ENCODE measurements at places on chromosomes 3 and 15.

DNA sequence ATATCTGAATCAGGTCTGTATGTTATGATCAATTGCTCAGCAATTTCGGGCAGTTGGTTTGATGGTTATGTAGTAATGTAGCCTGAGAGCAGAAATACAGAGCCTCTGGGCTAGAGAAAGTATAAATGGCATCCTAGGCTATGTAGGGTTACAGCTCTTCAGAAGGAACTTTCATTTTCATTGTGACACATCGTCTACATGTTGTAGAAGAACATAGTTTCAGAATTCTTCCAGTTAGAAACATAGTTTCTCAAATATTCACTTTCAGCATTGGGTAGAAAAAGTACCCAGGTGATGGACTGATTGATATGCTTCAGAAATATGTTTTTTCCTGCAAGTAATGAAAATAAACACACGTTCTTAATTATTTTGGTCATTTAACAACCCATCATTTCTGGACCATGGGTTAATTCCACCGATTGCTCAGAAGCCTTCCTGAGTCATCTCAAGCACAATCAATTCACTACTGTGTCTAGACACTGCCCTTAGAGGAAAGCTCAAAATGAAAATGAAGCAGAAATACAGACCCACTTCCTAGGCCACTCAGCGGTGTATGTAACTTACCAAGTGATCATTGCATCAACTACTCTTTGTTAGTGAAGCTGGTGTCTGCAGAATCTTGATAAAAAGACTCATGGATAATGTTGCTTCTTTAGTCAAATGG, 88.8 kb upstream of the TSEN2 start:
- peak; percentile 26 for DNase-seq

DNA sequence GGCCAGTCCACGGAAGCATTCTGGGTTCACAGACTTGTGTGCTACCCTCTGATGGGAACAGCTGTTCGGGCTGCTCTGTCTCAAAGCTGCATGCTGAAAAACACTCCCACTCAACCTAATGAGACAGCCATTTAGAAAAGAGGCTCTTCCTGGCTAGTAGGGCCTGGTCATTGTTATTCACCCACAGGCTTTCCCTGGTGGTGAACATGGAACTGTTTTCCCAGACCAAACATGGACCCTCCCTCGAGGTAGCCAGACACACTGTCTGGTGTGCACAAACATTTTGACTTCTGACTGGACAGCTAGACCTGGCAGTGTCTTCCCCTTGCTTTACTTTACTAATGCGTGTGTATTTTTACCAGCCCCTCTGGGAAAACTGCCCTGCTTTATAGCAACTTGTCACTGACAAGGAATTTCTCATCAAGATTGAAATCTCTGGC, 39.0 kb downstream of the MECOM start:
- no peak for DNase-seq

GRCh38 chr3:46979958-46980497, 562 bp downstream of the NBEAL2 start:
- no peak for DNase-seq

DNA sequence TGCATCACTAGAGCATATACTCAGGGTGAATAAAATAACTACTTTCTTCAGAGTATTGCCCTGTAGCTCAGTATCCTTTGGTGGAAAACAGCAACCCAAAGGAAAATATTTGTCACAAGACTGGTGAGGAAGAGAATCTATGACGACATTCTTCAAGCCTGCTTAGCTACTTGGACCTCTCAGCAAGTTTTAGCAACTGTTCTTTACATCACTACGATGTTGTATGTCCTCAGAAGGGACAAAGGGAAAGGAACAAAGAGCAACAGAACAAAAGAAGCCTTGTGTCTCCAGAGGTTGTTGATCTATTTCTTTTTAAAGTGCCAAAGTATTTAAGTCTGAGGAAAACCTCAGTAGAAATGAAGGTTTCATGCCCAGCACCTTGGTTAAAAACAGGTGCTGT, 746.7 kb downstream of the NAALADL2 start:
- no peak for DNase-seq

- DNase-seq = no peak
Measured at GRCh38 chr3:124686028-124686670, 44.1 kb upstream of the UMPS start.

DNA sequence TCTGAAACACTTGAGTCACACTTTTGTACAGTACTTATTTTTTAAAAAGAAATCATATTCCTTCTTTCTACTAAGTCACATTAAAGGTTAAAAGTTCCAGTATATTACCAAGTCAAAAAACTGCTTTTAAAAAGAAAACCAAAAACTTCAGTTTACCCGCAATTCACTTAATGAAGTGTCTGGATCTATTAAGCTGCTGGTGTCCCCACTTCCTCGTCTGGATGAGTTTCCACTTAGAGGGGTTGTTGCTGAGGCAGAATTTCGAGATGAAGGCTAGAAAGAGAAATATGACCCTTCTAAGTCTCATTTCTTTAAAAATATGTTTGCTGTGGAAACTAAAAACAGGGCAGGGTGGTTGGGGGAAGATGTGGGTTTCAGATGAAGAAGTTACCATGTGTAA, 79.7 kb downstream of the LRRFIP2 start:
- no peak for DNase-seq

- DNase-seq = no peak
Measured at GRCh38 chr3:12155828-12156227, 2.9 kb downstream of the TIMP4 start.

- DNase-seq = no peak
Measured at GRCh38 chr3:138300647-138301046, 29.0 kb downstream of the NME9 start.

- no peak for DNase-seq
Measured at GRCh38 chr15:72463702-72464101, 10.4 kb upstream of the ARIH1 start.

GRCh38 chr3:10262027-10262426, 13.8 kb downstream of the TATDN2 start:
- DNase-seq = no peak
